ENCODE measurements at places on chromosomes 1 and 21.

DNA sequence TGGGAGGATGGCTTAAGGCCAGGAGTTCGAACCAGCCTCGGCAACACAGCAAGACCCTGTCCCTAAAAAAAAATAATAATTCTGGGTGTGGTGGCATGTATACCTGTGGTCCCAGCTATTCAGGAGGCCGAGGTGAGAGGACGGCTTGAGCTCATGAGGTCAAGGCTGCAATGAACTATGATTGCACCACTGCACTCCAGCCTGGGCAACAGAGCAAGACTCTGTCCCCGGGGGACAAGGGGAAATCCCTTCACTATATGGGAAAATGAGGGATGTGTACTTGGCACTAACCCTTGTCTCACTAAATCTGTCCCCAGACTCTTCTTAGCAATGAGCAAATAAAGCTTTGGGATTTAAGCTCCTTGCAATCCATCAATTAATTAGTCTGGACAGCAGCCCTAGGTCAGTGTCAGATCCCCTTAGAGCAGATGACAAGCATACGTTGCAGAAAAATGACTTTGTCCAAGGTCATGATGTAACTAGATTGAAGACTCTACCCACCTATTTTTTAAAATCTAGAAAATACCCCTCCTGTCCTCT lies 9.4 kb downstream of the KDM5B start:
- no peak for DNase-seq

DNA sequence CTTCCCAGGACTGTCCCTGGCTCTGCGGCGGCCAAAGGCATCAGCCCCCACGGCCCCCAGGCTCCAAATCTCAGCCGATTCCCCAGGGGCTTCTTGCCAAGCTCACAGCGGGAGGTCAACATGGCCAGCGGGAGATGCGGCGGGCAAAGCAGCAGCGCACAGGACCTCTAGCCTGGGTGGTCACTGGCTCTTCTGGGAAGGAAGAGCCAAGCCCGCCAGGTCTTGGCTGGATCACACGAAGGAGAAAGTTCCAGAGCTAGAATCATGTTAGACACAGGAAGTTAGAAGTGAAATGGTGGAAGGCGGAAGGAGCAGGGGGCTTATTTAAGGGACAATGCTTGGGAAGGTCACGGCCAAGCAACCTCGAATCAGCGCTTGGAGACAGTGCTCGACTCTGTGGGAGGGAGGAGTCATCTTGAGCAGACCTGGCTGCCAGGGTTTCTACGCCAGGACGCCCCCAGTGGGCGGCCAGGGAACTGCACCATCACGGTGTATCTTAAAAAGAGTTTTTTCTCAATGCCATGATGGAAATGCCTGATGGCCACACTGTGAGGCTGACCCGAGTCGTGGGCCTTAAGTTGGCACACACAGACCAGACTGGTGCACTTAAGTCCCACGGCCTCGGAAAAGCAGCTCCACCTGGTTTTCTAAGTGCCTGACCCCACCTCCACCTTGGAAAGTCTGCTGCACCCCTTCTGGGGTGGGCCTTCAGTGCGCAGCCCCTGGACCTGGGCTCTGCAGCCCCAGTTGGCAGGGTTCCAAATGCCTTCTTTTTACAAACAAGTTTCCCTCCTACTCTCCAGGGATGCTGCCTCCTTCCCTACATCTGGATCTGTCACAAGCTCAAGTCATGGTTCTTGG lies 29.3 kb downstream of the SLC66A1 start:
- DNase-seq = peak; percentile 89

DNA sequence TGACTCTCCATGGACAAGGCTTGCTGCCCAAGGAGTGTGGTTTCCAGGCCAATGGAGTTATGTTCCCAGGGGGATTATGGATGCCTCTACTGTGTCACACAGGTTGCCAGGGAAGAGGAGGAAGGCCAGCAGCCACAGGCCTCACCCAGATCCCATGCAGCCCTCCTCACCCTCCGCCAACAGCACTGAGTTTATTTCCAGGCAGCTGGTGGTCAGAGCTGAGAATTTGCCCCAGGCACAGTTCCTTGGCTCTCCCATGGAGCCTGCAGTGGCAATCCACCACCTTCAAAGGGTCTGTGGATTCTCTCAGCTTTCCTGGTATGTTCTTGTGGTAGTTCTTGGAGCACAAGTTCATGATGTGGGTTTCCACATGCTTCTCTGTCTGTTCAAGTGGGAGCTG lies 79.2 kb downstream of the NTNG1 start:
- DNase-seq = no peak

DNA sequence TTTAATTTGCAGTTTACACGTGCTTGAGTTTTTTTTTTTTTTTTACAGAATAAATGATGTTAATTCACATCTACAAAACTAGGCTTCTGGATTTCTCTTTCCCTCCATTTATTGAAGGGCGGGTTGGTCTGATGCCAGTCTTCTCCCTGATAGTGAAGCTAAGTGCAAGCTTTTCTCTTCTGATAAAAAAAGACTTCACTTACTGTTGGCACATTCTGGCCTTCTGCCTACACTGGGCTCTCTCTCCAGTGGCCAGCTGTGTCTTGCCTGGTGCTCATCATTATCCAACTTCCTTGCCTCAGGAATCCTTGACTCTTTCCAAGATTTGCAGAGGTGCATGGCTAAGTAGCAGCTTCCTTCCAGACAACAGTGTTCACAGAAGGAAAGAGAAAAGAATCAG lies 7.6 kb upstream of the RAP1A start:
- DNase-seq = no peak

DNA sequence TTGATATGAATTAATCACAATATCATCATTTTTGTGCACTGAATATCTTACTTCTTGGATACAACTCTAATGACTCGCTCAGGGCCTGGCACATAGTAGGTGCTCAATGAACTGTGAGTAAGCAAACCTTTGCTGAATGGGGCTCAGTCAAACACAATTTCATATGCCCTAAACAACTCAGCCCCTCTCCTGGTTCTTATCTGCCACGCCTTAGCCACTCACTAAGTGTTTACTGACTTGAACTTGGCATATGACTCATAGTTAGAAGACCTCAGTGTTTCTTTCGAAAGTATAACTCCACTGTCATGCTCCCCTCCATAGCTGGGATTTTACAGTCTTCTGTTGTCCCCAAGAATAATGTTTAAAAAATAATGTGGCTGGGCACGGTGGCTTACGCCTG lies 4.8 kb upstream of the IFNLR1 start:
- DNase-seq = peak; percentile 70

- no peak for DNase-seq
Observed at GRCh38 chr1:162228586-162228985, 148.1 kb downstream of the SPATA46 start.

DNA sequence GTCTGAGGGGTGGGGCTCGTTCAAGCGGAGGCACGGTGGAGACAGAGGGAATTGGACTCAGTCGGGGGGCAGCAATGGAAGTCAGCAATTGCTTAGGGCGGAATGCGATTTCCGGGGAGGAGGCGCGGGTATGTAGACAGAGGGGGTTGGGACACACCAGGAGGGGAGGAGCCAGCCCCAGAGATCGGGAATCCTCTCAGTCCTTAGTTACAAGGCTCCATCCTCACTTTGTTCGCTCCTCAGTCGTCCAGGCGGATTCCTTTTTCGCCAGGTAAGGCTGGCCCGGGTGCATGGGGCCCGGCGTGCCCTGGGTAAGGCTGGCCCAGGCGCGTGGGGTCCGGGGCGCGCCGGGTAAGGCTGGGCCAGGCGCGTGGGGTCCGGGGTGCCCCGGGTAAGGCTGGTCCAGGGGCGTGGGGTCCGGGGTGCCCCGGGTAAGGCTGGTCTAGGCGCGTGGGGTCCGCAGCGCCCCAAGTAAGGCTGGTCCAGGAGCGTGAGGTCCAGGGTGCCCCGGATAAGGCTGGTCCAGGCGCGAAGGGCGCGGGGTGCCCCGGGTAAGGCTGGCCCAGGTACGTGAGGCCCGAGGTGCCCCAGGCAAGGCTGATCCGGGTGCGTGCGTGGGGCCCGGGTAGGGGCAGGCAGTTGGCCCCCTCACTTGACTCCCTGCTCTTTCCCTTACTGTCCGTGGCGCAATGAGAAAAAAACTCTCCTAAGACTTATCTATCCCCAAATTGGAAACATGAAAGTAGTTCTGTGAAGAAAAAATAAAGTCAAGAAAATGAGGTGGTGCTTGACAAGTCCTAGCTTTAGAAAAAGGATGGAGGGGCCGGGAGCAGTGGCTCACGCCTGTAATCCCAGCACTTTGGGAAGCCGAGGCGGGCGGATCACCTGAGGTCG lies at the start of gene L1TD1:
Gene L1TD1, plus strand, starts transcription at position 199 of the 894 bp plus-strand sequence. CDS start 11,780 bp downstream, outside the sequence.
- DNase-seq = no peak

- DNase-seq = no peak
Observed at GRCh38 chr1:222225316-222225691, 322.6 kb downstream of the HHIPL2 start.

GRCh38 chr1:108657356-108658080 lies 3.4 kb downstream of the HENMT1 start:
- no peak for DNase-seq

GRCh38 chr1:203931953-203932352 lies 70.6 kb downstream of the SNRPE start:
- DNase-seq = no peak

DNA sequence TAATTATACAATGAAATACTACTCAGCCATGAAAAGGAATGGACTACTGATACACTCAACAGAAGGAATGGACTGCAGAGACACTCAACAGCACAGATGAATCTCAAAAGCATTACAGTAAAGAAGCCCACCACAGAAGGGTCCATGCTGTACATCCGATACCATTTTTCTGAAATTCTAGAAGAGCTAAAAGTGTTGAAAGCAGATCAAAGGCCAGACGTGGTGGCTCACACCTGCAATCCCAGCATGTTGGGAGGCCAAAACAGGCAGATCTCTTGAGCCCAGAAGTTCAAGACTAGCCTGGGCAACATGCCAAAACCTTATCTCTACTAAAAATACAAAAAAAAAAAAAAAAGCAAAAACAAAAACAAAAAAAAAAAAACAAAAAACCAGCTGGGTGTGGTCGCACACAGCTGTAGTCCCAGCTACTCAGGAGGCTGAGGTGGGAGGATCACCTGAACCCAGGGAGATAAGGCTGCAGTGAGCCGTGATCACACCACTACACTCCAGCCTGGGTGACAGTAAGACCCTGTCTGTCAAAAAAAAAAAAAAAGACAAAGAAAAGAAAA lies 15.5 kb downstream of the PPP1R15B start:
- no peak for DNase-seq

DNA sequence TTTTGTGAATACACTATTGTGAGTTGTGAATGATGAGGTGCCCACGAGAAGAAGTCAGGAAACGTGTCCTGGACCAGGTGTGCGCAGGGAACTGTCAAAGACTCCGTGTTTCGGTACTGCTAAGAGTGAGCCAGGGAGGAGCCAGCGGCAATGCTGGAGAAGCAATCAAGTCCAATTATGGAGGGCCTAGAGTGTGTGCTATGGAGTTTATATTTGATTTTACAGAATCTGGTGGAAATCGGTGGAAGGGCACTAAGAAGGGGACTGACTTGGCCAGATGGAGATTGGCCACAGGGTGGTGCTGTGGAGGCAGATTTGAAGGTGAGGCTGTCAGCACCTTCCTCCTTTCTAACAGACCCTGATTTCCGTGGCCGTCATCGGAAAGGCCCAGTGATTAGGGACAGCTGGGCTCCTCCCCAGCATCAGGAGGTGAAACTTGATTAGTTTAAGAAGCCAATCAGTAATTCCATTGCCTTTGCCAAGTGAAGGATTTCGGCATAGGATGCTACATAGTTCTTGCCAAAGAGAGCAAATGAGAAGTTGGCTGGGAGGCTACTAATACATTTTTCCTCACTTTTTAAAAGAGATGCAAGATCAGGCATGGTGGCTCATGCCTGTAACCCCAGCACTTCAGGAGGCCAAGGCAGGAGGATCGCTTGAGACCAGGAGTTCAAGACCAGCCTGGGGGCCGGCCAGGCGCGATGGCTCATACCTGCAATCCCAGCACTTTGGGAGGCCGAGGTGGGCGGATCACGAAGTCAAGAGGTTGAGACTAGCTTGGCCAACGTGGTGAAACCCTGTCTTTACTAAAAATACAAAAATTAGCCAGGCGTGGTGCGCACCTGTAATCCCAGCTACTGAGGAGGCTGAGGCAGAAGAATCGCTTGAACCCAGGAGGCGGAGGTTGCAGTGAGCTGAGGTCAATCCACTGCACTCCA lies 7.0 kb downstream of the PTCH2 start:
- peak; percentile 88 for DNase-seq

DNA sequence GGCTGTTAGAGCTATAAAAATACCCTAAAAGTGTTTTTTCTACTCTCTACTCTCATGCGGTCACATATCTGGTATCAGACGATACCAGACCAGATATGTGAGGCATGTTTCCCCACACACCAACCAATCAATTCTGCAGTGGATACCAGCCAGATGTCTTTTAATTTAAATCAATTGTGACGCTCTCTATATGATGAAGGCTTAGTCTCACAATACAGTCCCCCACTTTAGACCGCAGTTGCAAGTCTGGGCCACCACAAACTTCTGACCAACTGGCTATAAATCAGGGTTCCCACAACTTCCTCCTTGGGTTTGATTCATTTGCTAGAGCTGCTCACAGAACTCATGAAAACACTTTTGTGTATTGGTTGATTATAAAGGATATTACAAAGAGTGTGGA lies 586.1 kb upstream of the ZP4 start:
- DNase-seq = no peak

GRCh38 chr1:22071511-22071910 lies 19.0 kb downstream of the CDC42 start:
- DNase-seq = no peak

DNA sequence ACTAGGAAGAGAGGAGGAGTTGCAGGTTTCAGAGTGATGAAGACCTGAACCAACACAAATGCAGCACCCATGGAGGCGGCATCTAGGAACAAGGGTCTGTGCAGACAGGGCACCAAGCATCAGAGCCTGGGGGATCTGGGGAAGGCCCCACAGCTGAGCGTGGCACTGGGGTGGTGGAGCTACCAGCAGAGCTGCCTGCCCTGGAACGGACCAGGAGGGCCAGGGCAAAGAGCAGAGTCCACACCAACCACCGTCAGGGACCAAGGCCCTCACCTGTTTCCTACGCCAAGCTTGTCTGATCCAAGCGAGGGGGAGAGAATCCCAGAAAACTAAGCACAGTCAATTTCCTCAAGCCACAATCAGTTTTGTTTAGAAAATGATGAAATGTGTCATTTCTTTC lies 79.0 kb upstream of the SYT6 start:
- no peak for DNase-seq

DNA sequence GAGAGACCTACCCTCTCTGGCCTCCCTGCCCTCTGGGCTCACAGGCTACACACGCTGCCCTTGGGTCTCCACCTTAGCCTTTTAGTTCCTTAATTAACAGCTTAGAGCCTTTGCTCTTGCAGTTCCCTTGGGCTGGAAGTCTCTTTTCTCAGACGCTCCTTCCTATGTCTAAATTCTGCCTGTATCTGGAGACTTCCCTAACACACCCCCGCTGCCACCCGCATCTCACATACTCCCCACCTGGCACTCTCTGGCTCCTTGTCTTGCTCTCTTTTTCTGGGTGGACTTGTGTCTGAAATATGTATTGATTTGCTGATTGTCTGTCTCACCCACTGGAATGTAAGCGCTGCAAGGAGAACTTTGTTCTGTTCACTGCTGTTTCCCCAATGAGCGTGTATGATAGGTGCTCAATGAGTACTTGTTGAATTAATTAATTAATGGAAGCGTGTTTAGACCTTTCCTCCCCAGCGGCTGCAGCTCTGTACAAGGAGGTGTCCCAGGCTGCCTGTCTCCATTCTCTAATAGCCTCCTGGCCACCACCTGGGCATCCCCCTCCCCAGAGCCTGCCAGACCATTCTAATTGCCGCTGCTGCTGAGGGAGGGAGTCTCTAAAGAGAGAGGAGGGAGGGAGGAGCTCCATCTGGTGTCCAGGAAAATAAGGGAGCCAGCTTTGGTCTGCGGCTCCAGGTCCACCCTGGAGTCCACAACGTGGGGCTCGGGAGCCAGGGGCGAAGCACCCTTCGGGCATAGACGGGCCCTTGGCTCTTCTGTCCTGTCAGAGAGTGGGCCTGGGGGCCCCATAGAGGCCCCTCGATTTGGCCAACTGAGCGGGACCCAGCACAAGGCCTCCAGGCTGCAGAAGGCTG lies 95.4 kb downstream of the RNF220 start:
- DNase-seq = no peak
